Mammary epithelial cell (primary cell): ENCODE measurements at places on chromosomes 12 and 14.

DNA sequence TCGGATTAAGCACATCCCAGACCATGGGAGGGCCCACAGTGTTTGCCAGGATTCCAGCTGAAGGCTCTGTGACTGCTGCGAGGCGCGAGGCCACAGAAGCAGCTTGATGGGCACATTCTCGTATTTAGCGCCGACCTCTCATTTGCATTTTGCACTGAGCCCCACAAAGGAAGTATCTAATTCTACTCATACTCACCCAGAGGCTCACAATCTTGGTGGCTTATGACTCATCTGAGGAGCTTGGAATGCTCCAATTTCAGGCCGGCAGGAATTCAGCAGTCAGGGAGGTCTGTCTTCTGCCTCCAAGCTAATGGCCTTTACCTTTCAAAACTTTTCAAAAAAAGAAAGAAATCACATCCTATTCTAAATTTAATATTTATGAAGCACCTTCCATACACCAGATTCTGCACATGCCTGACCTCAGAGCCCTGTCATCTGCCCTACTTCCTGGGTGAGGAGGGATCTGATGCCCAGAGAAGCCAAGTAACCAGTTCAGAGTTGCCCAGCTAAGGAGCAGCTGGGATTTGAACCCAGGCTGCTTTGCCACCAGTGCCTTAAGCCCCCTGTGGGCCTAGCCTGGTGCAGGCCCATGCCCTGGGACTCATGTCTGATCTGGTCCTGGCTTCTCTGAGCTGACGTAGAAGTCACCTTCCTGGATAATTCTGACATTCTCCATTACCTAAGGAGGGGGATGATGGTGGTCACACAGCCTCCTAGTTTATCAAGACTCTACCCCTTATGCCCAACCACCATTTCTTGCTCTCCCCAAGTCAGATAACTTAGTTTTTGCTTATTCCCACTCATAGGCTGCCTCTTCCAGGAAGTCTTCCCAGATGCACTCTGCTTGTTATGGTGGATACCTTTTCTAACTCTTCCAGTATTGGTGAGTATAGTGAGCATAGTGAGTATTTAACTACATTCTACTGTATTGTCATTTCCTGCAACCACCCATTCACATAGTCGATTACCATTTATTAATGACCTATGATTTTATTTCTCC, 198.9 kb downstream of the RBM19 start:
- DNase-seq = peak; percentile 49

DNA sequence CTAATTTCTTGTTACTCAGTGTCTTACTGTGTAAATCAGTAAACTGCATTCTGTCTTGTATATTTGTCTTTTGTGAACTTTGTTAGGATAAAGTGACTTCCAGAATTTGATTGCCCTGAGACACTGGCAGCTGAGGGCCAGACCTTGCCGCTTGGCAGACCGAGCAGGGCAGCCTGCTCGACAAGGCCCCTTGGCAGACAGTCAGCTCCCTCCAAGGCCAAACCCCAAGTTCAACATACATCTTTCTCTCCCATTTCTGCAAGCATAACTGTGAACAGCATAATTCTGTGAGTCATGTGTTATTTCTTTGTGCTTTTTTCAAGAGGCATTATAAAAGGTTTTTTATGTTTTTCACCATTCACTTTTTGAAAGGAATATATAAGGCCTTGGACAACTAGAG, 39.2 kb upstream of the BMAL2 start:
- DNase-seq = no peak

DNA sequence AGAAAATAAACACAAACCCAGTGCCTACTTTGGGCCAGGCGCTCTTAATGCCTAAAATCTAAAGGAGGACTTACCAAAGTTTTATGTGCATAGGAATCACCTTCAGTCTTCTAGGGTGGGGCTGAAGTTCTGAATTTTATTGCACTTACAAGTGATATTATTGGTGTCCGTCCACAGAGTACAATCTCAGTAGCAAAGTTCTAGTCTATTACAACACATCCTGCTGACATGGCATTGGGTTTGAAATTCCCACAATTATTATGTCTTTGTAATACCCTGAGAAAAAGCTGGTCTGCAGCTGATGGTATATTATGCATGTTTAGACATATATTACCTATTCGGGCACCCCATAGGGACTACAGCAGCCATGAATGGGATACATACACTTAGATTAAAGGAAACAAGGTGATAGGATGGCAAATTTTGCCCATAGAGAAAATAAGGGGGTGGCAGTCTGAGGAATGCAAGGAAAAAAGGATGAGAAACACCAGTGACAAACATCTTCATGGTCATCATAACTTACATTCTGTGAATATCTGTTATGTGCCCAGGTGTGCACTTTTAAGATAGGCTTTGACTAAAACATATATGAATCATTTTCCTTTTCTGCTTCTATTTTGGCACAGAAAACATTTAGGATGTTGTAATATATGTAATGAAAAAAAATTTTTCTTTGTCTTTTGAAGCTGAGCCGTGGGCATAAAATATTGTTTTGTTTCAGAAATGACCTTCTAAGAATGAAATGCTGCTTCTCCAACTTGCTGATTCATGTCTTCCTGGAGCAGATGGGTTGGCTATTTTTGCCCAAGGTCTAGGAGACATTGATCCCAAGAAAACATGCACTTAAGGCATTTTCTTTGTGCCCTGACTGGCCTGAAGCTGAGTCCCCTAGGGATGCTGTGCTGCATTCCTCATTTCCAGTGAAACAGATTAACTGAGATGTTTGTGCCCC, 27.2 kb upstream of the ALG10 start:
- DNase-seq = peak; percentile 75

DNA sequence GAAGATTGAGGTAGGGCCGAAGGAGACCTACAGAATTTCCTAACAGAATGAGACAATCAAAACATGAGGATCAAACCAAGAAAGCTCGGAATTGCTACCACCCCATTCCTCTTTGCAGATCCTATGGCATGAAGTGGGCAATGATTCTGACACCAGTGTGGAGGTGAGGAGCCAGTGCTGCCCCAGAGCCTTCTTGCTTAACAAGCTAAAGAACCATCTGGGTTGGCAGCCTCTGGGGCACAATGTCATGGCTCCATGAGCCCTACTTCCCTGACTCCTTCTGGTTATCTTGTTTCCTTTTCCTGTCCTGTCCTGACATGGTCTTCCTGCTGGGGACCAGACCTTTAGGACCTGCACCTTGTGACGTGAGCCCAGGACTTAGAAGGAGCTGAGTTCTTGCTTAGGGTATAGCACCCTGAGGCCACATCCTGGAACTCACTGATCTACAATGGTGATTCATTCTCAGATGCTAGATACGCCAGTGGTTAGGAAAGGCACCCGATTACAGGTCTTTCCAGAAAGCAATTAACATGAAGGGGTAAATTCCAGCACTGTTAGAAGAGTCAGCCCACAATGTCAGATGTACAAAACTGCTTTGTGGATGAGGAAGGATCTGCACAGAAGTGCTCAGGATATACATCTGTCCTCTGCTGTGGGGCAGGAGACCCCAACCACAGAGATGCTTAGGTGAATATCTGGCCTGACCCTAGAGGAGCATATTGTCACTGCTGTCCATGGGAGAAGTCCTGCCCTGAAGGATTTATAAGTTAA, 324.2 kb downstream of the ZFP36L1 start:
- DNase-seq = peak; percentile 95

DNA sequence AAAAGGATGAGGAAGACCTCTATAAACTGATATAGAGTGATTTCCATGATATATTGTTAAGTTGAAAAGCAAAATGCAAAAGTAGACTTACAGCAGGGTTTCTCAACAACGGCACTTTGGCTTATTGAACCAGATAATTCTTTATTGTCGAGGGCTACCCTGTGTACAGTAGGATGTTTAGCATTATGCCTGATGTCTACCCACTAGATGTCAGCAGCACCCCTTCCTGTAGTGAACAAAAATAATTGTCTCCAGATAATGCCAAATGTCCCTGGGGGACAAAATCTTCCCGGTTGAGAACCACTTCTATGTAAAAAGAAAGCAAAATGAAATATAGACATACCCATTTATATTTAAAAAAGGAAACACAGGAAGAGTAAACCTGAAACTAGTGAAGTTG, 32.4 kb downstream of the ABCD2 start:
- peak; percentile 20 for DNase-seq

DNA sequence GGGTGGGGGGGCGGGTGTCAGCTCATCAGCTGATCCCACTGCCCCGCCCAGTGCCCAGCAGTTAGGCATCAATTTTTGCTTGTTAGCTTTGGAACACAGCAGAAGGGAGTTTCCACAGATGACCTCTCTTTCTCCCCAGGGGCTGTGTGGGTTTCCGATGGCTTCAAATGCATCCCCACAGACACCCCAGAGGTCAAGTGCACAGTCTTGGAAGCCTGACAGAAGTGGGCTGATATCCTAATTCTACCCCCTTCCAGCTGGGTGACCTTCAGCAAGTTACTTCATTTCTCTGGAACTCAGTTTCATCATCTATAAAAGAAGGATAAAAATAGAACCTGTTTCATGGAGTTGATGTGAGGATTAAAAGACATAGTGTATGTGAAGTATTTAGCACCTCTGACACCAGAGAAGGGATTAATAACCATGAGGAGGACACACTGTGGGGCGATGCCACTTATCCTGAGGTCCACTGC, 22.0 kb downstream of the TTC9 start:
- no peak for DNase-seq

DNA sequence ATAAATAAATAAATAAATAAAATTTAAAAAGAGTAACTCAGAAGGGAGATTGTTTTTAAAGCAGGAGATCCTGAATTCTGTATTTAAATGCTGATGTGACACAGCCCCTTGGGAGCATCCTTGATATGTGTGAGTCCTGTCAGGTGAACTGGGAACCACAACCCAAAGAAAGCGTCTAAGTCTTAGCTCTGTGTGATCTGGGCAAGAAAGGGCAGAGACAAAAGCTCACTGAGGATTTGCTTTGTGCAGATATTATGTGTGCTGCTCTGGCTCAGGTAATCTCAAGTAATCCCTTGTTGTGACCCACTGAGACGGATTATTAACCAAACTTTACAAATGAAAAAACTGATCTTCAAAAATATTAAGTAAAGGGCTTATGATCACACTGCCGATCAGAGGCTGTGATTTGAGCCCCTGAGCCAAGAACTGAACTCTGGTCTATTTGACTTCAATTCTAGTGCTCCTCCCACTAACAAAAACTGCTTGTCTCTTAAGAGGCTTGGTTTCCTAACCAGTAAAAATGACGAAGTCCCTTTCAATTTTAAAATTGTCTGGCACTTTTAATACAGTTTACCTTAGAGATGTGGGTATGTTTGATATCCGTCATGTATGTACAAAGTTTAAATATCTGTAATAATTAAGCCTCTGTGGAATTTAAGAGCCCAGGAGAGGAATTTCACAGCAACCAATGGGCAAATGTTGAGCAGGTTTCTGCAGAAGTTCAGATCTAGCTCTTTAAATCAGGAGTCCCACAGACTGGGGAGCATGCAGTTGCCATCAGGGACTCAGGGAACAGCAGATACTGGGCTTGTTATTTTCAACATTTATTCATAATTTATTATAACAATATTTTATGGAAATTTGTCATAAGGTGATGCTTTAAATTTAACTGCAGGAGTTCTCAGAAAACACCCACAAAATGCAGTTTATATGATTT, 46.1 kb downstream of the CPM start:
- no peak for DNase-seq

GRCh38 chr12:63298386-63298930, 147.5 kb upstream of the AVPR1A start:
- DNase-seq = no peak

- DNase-seq = no peak
These were observed 19.0 kb upstream of the NDUFA12 start for GRCh38 chr12:95022477-95022876.

DNA sequence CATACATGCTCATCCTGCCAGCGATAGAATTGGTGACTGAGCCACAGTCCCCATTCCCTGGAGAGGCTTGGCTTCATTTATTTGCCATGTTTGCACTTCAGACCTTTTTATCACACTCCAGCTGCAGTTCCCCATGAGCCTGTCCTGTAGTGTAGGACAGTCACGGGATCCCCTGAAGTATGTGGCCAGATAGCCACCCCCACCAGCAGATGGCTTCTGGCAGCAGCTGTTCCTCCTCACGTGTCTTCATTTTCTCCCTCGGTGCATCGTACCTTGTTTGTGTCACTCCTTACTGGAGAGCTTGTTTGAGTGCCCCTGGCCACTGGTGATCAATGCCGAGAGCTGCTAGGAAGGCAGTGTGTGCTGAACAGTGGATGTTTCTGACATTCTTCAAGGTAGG, 40.2 kb downstream of the UBE3B start:
- DNase-seq = no peak

DNA sequence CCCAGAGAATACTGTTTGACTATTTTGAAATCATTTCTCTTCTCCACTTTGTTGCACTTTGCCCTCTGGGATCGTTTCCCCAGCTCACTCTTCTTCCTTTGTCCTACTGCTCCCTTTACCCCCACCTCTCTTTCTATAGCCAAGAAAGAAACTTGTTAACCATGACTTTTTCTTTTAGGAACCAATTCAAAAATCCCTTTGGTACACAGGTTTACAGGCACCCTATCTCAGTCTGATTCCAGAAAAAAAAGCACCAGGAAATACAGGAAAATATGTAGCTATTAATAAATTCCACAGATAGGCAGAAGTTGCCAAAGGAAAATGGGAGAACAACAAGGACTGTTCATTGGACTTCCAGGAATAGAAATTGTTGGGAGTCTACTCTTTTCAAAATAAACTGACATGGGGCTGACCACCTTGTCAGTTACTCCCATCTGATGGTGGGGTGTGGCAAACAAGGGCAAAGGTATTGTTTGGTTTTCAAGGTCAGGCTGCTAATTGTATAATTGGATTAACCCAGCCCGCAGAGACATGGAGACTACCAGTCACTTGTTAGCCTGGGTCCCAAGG, 82.4 kb downstream of the CRADD start:
- DNase-seq = no peak

- no peak for DNase-seq
These were observed 939 bp downstream of the TGFB3 start for GRCh38 chr14:75980856-75981255.

GRCh38 chr14:94079891-94080620, 946 bp downstream of the DDX24 start:
- no peak for DNase-seq

DNA sequence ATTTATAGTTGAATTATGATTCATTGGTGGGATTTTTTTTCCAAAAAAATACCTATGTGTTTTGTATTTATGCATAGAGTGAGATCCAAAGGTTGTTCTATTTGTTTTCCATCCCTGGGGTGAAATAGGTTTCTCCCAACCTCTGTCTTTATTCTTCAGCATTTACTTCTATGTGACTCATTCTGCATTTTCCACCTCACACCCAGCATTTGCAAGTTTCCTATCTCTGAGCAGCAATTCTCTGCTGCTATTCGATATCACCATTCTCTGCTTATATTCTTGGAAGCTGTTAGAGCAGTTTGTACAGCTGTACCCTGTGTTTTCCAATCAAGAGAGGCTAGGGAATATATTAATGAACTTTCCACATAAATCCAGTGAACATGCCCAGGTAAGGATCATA, 538.9 kb downstream of the SNAPC1 start:
- DNase-seq = no peak

GRCh38 chr12:74889073-74889472, 320.6 kb downstream of the KCNC2 start:
- DNase-seq = no peak
